Activated naive CD4-positive, alpha-beta T cell (primary cell): ENCODE measurements at places on chromosomes 13 and 19.

DNA sequence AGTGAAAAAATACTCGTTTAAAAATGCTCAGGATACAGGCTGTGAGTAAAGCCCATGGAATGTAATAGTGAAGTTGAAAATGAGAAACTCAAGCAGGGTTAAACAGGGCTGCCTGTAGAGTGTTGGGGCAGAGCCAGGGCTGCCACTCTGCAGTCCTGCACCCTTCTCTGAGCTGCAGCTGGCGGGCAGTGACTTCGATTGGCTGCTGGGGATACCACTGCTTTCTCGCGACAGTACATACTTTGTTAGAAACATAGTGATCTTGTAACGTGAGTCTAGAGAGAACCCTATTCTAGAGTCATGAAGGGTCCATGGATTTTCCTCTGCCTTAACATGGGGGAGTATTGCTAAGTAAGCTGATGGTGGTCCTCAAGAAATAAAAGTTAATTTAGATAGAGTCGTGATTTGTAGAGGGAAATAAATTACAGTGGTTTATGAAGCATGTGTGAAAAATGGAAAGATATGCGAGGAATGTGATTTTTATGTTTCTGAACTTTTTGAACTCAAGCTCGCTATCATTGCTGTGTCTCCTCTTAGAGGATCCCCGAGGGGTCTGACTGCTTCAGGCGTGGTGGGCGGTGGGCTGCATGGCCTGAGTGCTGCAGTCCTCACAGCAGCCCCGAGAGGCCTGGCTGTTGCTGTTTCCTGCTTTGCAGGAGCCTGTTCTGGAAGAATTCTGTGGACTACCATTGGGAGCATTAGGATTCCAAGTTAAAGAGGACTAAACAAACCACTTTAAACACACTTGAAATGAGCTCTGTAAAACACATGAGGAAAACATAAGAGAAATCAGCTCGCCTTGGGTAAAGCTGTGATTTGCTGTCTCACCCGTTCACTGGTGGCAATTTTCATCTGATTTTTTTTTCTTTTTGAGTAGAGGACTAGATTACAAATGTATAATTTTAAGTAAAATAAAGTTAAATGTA is 95.7 kb downstream of the ARHGEF7 start:
- DNase-seq, result no peak

- no peak for DNase-seq
Observed at GRCh38 chr13:113763254-113763653, 4.2 kb downstream of the TMEM255B start.

DNA sequence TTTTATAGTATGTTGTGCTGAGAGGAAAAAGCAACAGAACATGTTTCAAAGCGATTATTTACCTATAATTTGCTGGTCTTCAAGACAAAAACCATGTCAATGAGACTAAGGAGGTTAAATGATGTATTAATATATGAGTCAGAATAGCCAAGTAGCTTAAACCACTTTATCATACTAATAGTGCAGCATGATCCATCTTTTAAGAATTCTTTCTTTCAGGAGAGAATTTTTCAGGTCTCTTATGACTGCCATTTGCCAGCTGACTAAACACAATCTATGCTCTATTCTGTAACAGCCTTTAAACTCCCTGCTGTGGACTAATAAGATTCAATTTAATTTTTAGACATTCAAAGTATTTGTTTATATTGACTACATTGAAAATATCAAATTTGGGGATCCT is 93.7 kb downstream of the TRPC4 start:
- DNase-seq, result no peak

GRCh38 chr13:108993346-108993745 is 363.9 kb downstream of the MYO16 start:
- no peak for DNase-seq

- no peak for DNase-seq
Observed at GRCh38 chr19:35436477-35437405, 11.3 kb upstream of the FFAR2 start.

GRCh38 chr19:15871570-15871969 is 26.3 kb downstream of the CYP4F2 start:
- no peak for DNase-seq

GRCh38 chr19:16877581-16877980 is 11.2 kb upstream of the F2RL3 start:
- no peak for DNase-seq

GRCh38 chr19:21023901-21024300 is 3.4 kb downstream of the ZNF430 start:
- DNase-seq, result no peak

- no peak for DNase-seq
Observed at GRCh38 chr13:103002279-103002678, 63.9 kb downstream of the SLC10A2 start.

GRCh38 chr19:35155441-35155840 is 906 bp downstream of the FXYD5 start:
- no peak for DNase-seq

GRCh38 chr13:41590643-41591042 is 133.3 kb downstream of the RGCC start:
- no peak for DNase-seq

- DNase-seq, result no peak
Observed at GRCh38 chr13:112996671-112997091, 27.7 kb downstream of the MCF2L start.

DNA sequence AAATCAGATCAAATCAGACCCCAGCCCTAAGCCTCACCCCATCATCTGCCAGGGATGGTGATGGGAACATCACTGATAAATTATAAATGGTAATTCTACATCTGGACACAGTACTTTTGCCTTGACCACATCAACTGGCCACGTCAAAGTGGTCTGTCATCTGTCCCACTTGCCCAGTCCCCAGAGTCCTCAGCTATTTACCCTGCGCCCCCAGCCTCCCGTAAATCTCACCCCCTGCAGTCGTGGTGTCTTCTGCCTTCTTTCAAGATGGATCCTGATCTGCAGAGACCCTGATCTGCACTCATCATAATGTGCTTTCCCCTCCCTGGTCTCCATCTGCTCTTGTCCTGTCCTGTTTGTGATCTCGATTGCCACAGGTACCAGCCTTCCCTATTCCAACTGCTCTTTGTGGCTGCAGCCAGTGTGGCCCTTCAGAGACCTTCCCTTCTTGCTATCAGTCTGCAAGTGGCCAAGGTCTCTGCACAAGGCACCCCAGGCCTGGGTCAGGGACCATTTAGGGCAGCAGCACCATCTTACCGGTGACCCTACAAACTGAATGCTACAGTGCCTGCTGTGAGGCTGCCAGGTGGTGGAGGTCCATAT is 26.7 kb upstream of the POP4 start:
- no peak for DNase-seq

- no peak for DNase-seq
Observed at GRCh38 chr19:18995804-18996241, 37.5 kb downstream of the SUGP2 start.

DNA sequence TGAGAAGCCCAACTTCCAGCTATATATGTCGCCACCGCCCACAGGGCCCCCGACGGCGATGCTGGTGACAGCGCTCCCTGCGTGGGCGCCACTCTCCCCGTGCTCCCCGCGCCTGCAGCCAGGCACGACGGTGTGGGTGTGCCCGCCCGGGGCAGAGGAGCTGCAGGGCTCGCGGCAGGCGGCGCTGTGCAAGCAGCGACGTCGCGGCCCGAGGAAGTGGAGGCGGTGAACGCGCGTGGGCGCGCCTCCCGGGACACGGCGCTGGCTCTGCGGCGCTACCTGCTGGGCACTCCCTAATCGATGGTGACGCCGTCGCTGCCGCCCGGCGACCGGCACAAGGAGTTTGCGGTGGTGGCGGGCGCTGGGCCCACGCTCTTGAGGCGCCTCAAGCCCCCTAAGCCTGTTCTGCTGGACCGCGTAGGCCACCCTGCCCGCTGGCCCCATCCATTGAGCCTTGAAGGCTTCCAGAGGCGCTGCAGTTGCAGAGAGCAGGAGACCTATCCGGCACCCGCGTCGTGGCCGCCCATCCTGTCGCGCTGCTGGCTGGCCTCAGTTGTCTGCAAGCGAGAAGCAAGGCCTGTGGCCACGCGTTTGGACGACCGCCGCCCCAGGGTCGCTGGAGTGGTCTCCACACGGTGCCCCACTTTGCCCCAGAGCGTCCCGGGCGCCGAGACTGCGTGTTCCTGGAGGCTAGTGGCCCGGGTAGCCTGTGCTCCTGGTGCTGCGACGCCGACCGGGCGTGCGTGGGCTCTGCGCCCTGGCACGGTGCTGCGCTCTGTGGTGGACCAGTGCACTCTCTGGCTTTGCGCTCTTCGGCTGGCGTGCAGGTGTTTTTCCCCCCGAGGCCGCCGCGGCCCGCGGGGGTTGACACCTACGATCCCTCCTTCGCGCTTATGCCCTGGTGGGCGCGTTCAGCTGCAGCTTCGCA is 23.1 kb downstream of the LRFN3 start:
- DNase-seq, result peak; percentile 62

DNA sequence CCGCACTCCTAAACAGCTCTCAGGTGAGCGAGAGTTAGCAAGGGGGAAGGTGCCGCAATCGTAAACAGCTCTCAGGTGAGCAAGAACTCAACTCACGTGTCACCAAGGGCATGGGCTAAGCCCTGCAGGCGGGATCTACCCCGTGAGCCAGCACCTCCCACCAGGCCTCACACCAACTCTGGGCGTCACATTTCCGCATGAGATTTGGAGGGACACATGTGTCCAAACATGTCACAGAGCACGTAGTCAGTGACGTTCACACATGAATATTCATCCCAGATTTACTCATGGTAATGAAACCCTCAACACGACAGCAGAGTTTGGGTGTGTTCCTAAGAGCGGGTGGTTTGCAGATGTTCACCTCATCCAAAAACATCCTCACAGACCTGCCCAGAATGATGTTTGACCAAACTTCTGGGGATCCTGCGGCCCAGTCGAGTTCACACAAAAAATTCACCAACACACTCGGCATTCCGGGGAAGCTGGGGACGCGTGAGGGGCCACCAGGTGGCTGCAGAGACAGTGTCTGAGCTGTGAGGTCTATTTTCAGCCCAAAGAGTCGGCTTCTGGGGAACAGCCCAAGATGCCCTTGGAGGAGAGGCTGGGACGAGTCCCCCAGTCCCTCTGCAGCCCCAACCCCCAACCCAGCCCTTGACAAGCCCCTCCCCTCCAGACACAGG is 19.6 kb downstream of the C2CD4C start:
- DNase-seq, result no peak

- no peak for DNase-seq
Observed at GRCh38 chr13:113902986-113903775, 39.3 kb upstream of the GAS6 start.

- no peak for DNase-seq
Observed at GRCh38 chr13:106187501-106188095, 347.9 kb downstream of the EFNB2 start.

DNA sequence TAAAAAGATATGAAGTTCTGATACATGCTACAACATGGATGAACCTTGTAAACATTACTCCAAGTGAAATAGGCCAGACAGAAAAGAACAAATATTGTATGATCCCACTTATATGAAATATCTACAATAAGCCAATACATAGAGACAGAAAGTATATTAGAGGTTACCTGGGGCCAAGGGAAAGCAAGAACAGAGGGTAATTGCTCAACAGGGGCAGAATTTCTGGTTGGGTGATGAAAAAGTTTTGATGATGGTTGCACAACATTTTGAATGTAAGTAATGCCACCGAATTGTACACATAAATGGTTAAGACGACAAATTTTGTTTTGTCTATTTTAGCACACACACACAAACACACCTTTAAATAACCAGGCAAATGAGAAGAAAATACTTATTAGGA is 268.4 kb downstream of the FOXO1 start:
- no peak for DNase-seq

DNA sequence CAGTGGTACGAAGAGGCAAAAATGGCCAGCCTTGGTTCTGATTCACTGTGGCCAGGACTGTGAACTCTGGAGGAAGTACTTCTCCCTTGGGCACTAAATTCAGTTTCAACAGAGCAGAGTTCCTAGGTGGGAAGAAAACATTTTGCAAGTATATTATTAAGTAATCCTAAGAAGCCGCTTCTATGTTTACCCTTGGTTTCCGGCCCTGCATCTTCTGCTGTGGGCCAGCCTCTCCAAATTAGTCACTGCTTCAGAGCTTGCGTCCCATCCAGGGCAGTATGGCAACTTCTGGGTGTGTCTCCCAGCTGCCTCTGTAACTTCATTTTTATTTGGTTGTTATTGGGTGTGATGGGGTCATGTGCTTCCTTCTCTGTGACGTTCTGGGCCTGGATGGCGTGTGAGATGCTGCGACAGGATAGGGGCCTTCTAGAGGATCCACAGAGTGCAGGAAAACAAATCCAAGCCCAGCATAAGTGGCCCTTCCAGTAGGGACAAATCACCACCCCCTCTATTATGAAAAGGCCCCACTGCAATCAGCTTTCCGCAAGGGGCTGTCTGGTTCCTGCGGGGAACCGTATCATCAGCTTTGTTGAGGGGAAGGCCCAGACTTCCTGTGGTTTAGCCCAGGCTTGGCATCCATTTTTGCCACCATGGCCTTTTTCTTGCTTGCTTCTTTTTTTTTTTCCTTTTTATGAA is 55.1 kb upstream of the C1QTNF9 start:
- DNase-seq, result no peak

DNA sequence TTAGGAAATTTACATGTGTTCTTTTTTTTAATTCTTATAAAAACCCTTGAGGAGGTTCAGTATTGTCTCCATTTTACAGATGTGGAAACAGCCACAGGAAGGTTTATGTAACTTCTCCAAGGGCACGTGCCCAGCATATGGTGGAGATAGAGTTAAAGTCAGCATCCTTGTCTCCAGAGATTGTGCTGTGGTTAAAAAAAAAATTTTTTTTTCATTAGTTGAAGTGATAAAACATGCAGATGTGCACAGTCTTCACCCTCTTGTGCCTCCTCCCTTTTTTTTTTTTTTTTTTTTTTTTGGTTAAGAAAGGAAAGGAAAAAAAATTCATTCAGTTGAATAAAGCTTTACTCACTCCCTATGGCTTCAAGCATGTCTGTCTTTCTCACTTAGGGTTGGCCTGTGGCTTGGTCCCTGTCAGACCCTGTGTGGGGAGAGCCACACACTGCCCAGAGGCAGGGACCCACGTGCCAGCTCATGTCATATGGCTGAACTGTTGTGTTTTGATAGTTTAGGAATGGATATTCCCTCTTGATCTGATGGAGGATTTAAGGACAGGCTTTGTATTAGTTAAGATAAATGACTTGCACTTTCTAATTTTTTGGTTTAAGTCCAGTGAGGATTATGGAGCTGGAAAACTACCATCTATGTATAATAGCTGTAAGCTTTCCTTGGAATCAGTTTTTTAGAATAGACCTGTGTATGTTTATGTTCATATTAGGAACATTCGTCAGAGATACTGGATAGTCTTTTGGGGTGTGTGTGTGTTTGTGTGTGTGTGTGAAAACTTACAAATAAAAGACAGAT is 19.3 kb downstream of the RNASEH2B start:
- DNase-seq, result no peak

DNA sequence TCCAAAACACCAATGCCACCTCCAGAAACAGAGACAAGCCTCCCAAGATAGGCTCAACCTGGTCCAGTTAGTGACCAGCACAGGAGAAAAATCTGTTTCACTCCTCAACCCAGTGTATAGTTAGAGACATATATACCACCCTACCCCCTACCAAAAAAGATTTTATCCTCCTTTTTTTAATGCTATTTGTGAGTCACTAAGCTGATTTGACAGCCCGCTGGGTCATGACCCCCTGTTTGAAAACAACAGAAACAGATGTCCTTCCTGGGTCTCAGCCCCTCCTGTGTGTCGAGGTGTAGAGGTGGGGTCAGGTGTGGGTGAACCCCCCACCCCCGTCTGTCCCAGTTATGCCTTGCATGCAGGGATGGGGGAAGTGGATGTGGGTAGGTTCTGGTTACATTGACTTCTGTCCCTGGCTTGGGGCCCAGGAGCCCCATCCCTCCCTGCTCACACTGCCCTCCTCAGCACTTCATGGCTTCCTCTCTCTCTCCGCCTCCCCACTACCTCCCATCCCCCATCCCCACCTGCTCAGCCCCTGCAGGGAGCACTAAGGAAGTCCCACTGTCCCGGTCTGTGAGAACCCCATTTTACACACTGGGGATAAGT is 14.0 kb upstream of the TOMM40 start:
- no peak for DNase-seq

- no peak for DNase-seq
Observed at GRCh38 chr13:76160961-76161925, 525.1 kb downstream of the LMO7 start.
